Activated CD8-positive, alpha-beta T cell treated with anti-CD3 and anti-CD28 coated beads, Interleukin-2, amount 10 ng/mL, durations not matched to agents 7 days and 5 days (primary cell): ENCODE measurements at places on chromosomes 11 and 22.
A peak's percentile ranks its signal among the peaks of the same experiment; 100 is the strongest.

- H3K36me3 ChIP-seq: peaks cover 74% of the 10 kb centered on the region
- peak overlapping the region; percentile 66 for H3K27ac ChIP-seq
- H3K4me1 ChIP-seq: peaks cover 72% of the 10 kb centered on the region
- no peaks in the 10 kb centered on the region for H3K27me3 ChIP-seq
- H3K4me3 ChIP-seq: peak overlapping the region; percentile 88
- DNase-seq: peak; percentile 75
These were observed 3.6 kb downstream of the CD44 start for GRCh38 chr11:35142481-35143075.

DNA sequence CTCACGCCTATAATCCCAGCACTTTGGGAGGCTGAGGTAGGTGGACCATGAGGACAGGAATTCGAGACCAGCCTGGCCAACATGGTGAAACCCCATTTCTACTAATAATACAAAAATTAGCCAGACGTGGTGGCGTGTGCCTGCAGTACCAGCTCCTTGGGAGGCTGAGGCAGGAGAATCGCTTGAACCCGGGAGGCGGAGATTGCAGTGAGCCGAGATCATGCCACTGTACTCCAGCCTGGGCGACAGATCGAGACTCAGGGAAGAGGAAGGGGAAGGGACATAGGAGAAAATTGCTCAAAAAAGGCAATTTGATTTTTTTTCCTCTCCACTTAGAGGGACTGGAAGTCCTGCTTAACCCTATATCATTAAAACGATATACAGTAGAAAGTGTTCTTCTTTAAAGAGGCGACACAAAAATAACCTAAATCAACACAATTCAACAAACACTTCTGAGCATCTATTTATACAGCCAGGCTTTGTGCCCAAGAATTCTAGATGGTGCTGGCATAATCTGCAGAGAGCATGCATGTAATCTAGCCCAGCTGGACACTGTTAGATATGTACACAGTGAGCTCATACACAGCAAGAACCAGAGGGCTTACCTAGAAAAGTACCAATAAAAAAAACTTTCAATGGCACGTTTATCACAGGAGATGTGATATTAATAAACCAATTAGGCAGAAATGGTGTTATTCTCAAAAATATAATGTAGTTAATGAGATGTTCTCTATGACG, 20.9 kb upstream of the DENND5A start:
- no peak overlapping the region for H3K27ac ChIP-seq
- peaks cover 6% of the 10 kb centered on the region for H3K4me1 ChIP-seq
- H3K27me3 ChIP-seq: no peaks in the 10 kb centered on the region
- no peak overlapping the region for H3K4me3 ChIP-seq
- peaks cover 26% of the 10 kb centered on the region for H3K36me3 ChIP-seq

DNA sequence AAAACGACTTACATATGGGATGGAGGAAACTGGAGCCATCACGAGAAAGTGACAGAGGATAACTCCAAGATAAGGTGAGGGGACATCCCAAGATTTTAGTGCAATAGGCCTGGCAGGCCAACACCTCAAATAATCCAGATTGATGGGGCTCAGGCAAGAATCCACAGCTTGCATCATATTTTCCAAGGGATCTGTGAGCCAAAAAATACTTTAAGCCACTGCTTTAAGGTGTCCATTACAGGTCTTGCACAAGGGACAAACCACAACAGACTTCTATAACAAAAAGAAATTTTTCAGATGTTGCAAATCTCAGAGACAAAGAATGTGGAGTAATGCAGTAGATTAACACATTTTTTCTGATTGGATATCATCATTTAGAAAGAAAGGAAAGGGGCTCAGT, 45.6 kb downstream of the DENND5A start:
- no peak overlapping the region for H3K27ac ChIP-seq
- DNase-seq: no peak
- H3K4me1 ChIP-seq: peaks cover 25% of the 10 kb centered on the region

- no peak overlapping the region for H3K4me3 ChIP-seq
- no peak overlapping the region for H3K27ac ChIP-seq
- no peaks in the 10 kb centered on the region for H3K36me3 ChIP-seq
- H3K4me1 ChIP-seq: no peaks in the 10 kb centered on the region
- H3K27me3 ChIP-seq: peaks cover 3% of the 10 kb centered on the region
These were observed 9.1 kb upstream of the CCDC34 start for GRCh38 chr11:27372164-27372563.

GRCh38 chr11:102426000-102426399, 26.6 kb downstream of the TMEM123 start:
- no peak for DNase-seq
- peaks cover 72% of the 10 kb centered on the region for H3K36me3 ChIP-seq
- H3K27me3 ChIP-seq: no peaks in the 10 kb centered on the region
- H3K27ac ChIP-seq: peak overlapping the region; percentile 22
- H3K4me1 ChIP-seq: peaks cover 82% of the 10 kb centered on the region

DNA sequence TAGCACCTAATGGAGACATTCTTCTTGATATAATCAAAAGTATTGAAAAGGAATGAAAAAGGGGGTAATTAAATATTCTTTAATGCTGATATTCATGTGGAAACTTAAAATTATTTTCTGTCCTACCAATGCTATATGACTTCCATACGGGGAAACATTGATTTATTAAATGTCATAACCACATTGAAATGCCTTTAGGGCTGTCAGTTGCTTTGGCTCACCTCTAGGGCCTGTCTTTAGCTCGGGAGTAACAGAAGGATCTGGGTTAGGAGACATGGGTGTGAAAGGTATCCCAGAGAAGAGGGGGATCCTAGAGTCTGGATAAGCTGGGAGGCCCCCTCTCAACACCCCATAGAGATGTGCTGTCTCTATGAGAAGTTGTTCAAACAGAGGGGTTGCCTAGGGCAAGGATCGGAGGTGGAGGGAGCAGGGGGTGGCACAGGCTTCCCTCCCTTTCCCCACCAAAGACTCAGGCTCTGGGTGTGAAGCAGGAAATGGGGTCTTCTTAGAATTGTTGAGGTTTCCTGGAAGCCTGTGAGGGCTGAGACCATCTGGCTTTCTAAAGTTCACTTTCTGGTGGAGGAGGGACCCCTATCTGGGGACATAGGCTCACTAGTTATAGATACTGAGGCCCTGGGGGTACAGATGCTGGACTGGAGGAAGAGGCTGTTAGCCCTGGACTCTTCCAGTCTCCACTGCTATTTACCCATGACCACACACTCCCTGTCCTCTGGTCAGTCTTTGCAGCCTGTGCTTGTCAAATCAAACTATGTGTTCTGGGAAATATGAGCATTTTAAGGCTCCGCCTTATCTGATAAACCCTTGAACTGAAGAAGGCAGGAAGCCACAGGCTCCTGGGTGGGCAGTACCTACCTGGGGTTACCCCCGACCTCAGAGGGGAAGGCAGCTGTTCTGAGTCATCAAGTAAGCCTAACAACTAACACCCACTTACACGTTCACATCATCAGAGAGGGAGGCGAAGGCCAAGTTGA, 55.8 kb upstream of the RRAS2 start:
- peak overlapping the region; percentile 93 for H3K27ac ChIP-seq
- H3K4me3 ChIP-seq: peak overlapping the region; percentile 70
- H3K36me3 ChIP-seq: peaks cover 14% of the 10 kb centered on the region
- peaks cover 83% of the 10 kb centered on the region for H3K4me1 ChIP-seq
- DNase-seq: peak; percentile 94
- no peaks in the 10 kb centered on the region for H3K27me3 ChIP-seq

GRCh38 chr11:32713496-32713895, 81.0 kb downstream of the CCDC73 start:
- no peaks in the 10 kb centered on the region for H3K36me3 ChIP-seq
- DNase-seq: no peak
- peaks cover 20% of the 10 kb centered on the region for H3K27me3 ChIP-seq
- H3K4me3 ChIP-seq: no peak overlapping the region
- H3K27ac ChIP-seq: no peak overlapping the region

- H3K27me3 ChIP-seq: no peaks in the 10 kb centered on the region
- H3K4me3 ChIP-seq: no peak overlapping the region
- H3K36me3 ChIP-seq: peaks cover 14% of the 10 kb centered on the region
- DNase-seq: no peak
These were observed 20.2 kb downstream of the CELF1 start for GRCh38 chr11:47532597-47533213.

GRCh38 chr11:68432874-68433273, 27.7 kb upstream of the PPP6R3 start:
- peaks cover 10% of the 10 kb centered on the region for H3K4me1 ChIP-seq
- DNase-seq: no peak
- H3K27me3 ChIP-seq: no peaks in the 10 kb centered on the region
- H3K4me3 ChIP-seq: no peak overlapping the region

DNA sequence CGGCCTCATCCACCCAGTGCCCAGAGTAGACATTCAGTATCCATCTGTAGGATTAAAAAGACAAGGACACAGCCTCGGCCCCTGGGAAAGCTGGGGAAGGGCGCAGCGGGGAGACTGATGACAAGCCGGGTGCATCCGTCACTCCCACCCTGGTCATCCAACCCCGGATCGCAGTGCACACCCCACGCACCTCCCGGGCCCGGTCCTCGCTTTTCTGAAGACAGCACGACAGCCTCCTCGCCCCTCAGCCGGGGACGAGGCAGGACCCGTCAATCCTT, 1.1 kb downstream of the FCHSD2 start:
- peaks cover 57% of the 10 kb centered on the region for H3K4me1 ChIP-seq
- peak; percentile 45 for DNase-seq
- H3K36me3 ChIP-seq: peaks cover 42% of the 10 kb centered on the region
- no peaks in the 10 kb centered on the region for H3K27me3 ChIP-seq
- H3K27ac ChIP-seq: peak overlapping the region; percentile 94

- H3K27ac ChIP-seq: no peak overlapping the region
- H3K36me3 ChIP-seq: no peaks in the 10 kb centered on the region
- H3K4me1 ChIP-seq: peaks cover 9% of the 10 kb centered on the region
- no peak overlapping the region for H3K4me3 ChIP-seq
These were observed 3.2 kb upstream of the FJX1 start for GRCh38 chr11:35614939-35615569.

DNA sequence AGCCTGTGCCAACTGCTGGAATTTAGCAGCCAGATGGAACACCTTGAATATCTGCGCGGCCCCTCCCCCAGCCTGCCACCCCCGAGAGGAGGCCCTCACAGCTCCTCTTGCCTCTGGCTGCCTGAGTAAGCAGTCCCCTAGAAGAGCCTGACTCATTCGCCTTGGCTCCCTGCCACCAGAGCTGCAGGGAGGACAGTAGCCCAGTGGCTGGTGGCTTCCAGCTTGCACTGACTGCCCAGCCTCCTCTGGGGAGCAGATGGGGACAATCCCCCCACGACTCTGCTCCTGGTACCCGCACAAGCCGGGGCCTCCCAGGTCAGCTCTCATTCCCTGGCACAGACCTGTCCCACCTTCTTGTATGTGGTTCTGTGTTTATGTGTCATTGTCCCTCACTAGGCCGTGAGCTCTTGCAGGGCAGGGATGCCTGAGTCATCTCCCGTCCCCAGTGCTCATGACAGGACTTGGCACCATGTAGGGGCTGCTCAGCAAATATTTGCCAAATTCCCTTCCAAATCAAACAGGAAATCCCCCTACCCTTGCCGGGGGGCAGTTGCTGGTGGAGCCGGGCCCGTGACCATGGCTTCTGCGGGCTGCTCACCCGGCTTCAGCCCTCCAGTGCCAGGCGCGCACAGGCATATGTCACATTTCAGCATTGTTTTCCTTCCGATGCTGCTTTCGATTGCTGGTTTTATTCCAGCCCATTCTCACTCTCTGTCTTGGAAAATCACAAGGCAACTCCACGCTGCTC, 43.6 kb downstream of the CACNG2 start:
- no peak overlapping the region for H3K4me3 ChIP-seq
- peaks cover 7% of the 10 kb centered on the region for H3K27me3 ChIP-seq
- H3K4me1 ChIP-seq: no peaks in the 10 kb centered on the region

DNA sequence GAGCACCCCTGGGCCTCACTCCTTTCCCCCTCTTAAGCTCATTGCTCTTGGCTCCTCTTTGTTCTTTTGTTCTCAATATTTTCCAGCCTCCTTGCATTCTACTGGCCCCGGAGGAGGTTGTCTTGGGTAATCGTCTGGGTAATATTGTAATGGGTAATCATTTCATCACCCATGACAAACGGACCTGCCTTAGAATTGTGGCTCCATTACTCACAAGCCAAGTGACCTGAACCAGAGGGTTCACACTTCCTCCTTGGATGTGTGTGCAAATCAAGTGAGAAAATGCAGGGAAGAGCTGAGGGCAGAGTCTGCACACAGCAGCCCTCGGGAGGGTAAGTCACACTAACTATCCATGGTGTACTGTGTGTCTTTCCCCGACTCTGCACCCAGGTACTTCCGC, 305.0 kb downstream of the BUD13 start:
- no peak overlapping the region for H3K27ac ChIP-seq
- no peak for DNase-seq
- H3K36me3 ChIP-seq: no peaks in the 10 kb centered on the region
- H3K4me1 ChIP-seq: no peaks in the 10 kb centered on the region
- H3K27me3 ChIP-seq: peaks cover 15% of the 10 kb centered on the region

DNA sequence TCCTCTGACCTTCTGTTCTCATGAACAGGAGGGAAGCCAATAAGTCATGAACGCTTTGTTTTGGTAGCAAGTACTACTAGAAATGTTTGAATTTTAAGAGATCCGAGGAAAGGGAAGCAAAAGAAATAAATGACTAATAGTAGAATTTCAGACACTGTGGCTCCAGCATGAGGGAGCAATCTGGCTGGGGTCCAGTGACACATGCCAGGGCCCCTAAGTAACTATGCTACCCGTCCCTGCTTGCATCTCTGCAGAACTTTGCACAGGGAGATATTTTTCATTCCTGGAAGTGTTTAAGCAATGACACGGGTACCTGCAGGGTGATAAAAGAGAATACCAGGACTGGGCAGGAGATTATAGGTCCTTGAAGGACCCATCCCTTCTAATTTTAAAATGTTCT, 7.3 kb upstream of the ADAMTS8 start:
- DNase-seq: no peak
- H3K27me3 ChIP-seq: peaks cover 10% of the 10 kb centered on the region
- H3K4me1 ChIP-seq: peaks cover 44% of the 10 kb centered on the region
- no peak overlapping the region for H3K4me3 ChIP-seq
- H3K27ac ChIP-seq: no peak overlapping the region

GRCh38 chr11:68031144-68031464, 623 bp downstream of the NDUFS8 start:
- H3K4me3 ChIP-seq: peak overlapping the region; percentile 97
- DNase-seq: peak; percentile 35
- H3K27me3 ChIP-seq: no peaks in the 10 kb centered on the region
- peaks cover 36% of the 10 kb centered on the region for H3K4me1 ChIP-seq
- H3K36me3 ChIP-seq: peaks cover 14% of the 10 kb centered on the region

- H3K4me3 ChIP-seq: no peak overlapping the region
- H3K36me3 ChIP-seq: no peaks in the 10 kb centered on the region
- no peaks in the 10 kb centered on the region for H3K27me3 ChIP-seq
- no peak overlapping the region for H3K27ac ChIP-seq
- no peak for DNase-seq
These were observed 3.5 kb downstream of the LRRC56 start for GRCh38 chr11:540583-541432.

DNA sequence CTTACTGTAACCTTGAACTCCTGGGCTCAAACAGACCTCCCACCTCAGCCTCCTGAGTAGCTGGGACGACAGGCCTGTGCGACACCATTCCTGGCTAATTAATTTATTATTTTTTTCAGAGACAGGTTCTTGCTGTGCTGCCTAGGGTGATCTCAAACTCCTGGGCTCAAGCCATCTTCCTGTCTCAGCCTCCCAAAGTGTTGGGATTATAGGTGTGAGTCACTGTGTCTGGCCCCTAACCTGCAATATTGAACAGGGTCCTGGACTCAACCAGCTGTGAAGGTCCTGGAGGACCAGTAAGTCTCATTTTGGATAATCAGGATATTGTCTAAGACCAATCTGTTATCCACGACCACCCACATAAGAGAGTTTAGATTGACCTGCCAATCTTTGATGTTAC, 15.2 kb downstream of the CCDC134 start:
- H3K27ac ChIP-seq: no peak overlapping the region
- H3K27me3 ChIP-seq: no peaks in the 10 kb centered on the region
- DNase-seq: no peak
- H3K4me1 ChIP-seq: peaks cover under 1% of the 10 kb centered on the region
- H3K4me3 ChIP-seq: no peak overlapping the region
